Natural killer cell treated with Interleukin-12 subunit alpha and Interleukin-12 subunit beta and Interleukin-15 and Interleukin-18, amount 100 ng/mL, for 72 hours (primary cell): ENCODE measurements at places on chromosomes 3 and 15.

- no peak for DNase-seq
These were observed 48.7 kb downstream of the RAF1 start for GRCh38 chr3:12615266-12615665.

- DNase-seq = no peak
These were observed 418.3 kb downstream of the OTOL1 start for GRCh38 chr3:161914703-161915417.

DNA sequence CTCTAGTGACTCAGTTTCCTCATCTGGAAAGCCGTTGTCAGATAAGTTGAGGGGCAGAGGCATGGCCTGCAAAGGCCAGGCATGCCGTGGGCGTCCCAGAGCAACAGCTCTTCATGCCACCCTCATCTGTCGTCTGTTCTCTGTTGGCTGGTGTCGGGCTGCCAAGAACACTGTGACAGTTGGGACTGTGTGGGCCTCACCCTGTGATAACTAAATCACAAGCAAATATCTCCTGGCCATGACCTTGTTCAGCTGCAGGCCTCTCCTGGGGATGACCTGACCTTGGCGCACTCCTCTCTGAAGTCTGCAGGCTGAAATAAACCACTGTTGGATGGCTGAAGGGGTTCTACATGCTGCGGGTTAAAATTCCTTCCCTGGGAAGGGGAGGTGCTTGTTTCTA, 145.9 kb downstream of the SHQ1 start:
- no peak for DNase-seq

DNA sequence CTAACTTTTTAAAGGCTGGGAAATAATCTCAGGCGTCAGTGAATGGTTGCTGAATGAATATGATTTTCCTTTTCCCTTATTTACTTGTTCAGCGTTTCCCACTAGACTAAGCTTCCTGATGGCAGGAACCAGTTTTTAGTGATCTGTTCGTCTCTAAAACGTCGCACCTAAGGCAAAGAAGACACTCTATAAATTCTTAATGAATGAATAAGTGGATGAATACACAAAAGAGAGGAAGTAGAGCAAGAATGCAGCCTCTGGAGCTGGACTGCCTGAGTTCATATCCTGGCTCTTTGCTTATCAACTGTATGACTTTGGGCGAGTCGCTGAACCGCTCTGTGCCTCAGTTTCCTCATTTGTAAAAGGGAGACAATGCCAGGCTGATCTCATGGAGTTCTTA, 38.7 kb downstream of the WNT7A start:
- DNase-seq = no peak

GRCh38 chr3:14458434-14459275, 56.2 kb downstream of the SLC6A6 start:
- DNase-seq = no peak

GRCh38 chr15:42628761-42629160, 53.4 kb downstream of the STARD9 start:
- DNase-seq = no peak
